ENCODE measurements at places on chromosomes 4 and X. TPM values are rescaled to one million over a fixed set of nuclear protein-coding genes. Genes with fewer than 3 reads are reported as not detected.

The MAGEA12 gene
- total RNA-seq: not detected

The RTL3 gene
- not detected for total RNA-seq

The MAOB gene
- total RNA-seq: 7.8 TPM

The SH3TC1 gene
- 4.7 TPM for total RNA-seq

The ATP8A1 gene
- total RNA-seq: 74.2 TPM

The ADH1B gene
- 167 TPM for total RNA-seq

The RPS6KA6 gene
- 0.05 TPM for total RNA-seq

The SAGE1 gene
- total RNA-seq: not detected

The ADGRG2 gene
- not detected for total RNA-seq

The ETDA gene
- total RNA-seq: not detected

The FREM3 gene
- not detected for total RNA-seq

The CT55 gene
- not detected for total RNA-seq

The TAF7L gene
- total RNA-seq: not detected

The NXF2B gene
- total RNA-seq: not detected

The EXOC1L gene
- not detected for total RNA-seq

The CXorf49 gene
- total RNA-seq: not detected

The HSFX4 gene
- total RNA-seq: not detected

The PPEF2 gene
- not detected for total RNA-seq

The UGT2B11 gene
- not detected for total RNA-seq

The TEX13B gene
- total RNA-seq: not detected

The GIMD1 gene
- total RNA-seq: not detected

The CLIC2 gene
- total RNA-seq: 13.3 TPM

The HS3ST1 gene
- total RNA-seq: 0.15 TPM

The MAGED2 gene
- total RNA-seq: 46.0 TPM

The TMPRSS11F gene
- not detected for total RNA-seq

The HTR2C gene
- total RNA-seq: not detected
